ENCODE measurements at places on chromosomes 2 and 18.

DNA sequence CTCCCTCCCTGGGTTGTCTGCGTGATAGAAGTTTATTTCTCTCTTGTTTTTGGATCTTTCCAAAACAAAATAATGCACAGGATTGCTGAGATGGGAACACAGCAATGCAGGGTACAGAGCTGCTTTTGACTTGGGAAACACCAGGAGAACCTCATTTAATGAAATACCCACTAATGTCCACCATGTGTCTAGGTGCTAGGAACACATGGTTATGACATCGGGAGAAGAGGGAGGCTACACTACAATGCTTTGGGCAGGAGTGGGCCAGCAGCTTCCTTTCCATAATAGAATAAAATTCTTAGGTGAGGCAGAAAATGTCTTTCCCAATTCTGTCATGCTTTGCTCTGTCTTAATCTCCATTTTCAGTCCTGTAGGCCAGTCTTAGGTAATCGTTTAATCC lies 29.2 kb upstream of the KCNF1 start:
- no peak for DNase-seq

DNA sequence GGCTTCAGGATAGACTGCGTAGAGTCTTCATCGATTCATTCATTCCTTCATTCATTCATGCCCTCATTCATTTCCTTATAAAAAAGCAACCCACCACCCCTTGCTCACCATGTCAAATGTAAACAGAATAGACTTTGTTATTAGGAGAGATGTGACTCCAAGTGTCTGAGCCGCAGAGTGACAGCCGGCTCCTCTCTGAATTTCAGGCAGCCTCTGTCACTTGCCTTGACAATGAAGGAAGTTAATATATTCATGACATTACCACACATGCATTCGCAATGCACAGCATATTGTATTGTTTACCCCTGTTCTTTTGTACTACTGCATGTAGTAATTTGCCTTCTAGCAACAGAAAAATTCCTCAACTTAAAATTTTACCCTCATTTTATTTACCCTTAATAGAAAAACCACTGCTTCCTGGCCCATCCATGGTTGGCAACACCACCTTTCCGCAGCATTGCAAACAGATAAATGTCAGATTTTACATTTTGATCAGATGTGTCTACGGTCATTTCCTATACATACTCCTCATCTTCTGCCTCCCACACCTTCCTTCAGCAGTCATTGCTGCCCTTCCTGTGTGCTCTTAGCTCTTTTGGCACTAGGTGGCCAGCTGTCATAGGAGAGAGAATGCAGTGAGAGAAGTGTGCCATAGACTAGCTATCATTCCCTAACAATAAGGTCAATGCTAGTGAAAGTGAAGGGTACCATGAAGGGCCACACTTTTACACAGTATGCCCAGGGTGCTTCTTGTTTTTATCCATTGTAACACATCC lies 1090.8 kb downstream of the BCL11A start:
- DNase-seq, result no peak

DNA sequence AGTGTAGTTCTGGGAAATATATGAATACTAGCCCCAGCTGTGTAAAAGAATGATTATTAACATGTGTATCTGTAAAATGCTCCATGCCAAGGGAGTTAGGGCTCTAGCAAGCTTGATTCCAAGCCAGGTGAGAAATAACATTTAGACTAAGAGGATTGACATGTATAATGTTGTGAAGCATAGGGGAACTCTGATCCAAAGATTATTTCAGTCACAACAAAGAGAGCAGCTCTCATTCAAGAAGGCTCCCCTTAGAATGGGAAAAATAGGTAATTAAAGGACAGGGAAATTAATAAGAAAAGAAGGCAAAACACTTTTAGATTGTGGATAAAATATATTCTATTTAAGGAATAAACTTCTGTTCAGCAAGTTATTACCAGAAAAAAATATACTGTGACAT lies 347.3 kb upstream of the CDH7 start:
- DNase-seq, result no peak

GRCh38 chr18:55286257-55286825 lies 301.7 kb downstream of the TCF4 start:
- DNase-seq, result no peak
